ENCODE measurements at places on chromosomes 4 and X.
A peak's percentile ranks its signal among the peaks of the same experiment; 100 is the strongest.

GRCh38 chr4:1522606-1523005 is 116.4 kb upstream of the NKX1-1 start:
- no peak for DNase-seq

DNA sequence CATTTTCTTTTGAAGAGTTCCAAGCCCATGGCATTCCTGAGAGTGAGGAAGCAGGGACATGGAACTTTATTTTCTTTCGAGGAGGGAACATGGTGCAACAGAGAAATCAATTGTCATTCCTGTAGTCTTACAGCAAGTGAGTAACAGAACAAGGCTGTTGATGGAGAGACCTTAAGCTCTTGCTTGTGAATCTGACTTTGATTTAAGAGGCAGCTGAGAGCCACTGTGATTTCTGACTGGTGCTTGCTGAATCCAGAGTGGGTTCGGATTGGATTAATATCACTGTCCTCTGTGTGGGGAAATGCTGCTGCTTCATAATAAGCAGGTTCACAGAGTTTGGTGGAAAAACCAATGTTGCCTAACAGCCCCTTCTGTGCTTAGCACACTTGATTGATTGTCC is 4.7 kb upstream of the ATP1B4 start:
- DNase-seq: peak; percentile 10

DNA sequence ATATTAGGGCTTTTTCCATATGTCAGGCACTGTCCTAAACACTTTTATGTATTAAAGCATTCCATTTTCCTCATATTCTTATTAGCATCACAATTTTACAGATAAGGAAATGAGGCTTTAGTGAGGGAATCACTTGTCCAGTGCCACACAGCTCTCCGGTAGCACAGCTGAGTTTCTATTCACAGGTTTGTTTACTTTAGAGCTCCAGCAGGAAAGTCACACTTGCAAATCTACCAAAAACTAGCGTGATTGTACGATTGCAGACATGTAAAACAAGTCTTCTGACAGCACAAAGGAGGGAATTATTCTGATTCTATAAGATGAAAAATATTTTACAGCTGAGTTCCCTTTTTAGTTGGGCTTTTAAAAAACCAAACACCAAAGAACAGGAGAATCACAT is 472.1 kb downstream of the TMA16 start:
- no peak for DNase-seq

- peak; percentile 5 for DNase-seq
Measured at GRCh38 chr4:109472343-109472761, 38.7 kb downstream of the SEC24B start.

GRCh38 chrX:100926453-100926852 is 2.3 kb downstream of the XKRX start:
- no peak for DNase-seq

GRCh38 chr4:140256941-140257340 is 103.0 kb upstream of the MAML3 start:
- no peak for DNase-seq

GRCh38 chr4:38621028-38621684 is 42.8 kb upstream of the KLF3 start:
- peak; percentile 96 for DNase-seq

GRCh38 chr4:68948044-68948743 is 3.4 kb downstream of the UGT2A3 start:
- no peak for DNase-seq

- DNase-seq: no peak
Measured at GRCh38 chr4:8844976-8845690, 26.5 kb downstream of the HMX1 start.

DNA sequence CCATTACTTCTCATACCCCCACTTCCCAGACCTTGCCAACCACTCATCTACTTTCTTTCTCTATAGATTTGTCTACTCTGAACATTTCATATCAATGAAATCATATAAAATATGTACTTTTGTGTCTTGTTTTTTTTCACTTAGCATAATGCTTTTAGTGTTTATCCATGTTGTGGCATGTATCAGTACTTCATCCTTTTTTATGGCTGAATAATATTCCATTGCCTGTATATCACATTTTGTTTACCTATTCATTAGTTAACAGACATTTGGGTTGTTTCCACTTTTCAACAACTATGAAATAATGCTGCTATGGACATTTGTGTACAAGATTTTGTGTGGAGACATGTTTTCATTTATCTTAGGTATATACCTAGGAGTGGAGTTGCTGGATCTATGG is 324.1 kb downstream of the OPHN1 start:
- DNase-seq: no peak

GRCh38 chr4:24720979-24721378 is 74.4 kb upstream of the SOD3 start:
- DNase-seq: no peak

GRCh38 chr4:6275898-6276806 is 6.5 kb downstream of the WFS1 start:
- no peak for DNase-seq

- DNase-seq: peak; percentile 1
Measured at GRCh38 chrX:31423609-31424189, 351.9 kb upstream of the FTHL17 start.

- DNase-seq: no peak
Measured at GRCh38 chr4:7908668-7909067, 31.0 kb downstream of the AFAP1 start.

- no peak for DNase-seq
Measured at GRCh38 chr4:112098841-112099530, 46.3 kb upstream of the FAM241A start.

GRCh38 chrX:104565791-104566680 is at the start of gene IL1RAPL2:
Gene IL1RAPL2 (plus strand): TSS chrX:104566199.
- DNase-seq: no peak

DNA sequence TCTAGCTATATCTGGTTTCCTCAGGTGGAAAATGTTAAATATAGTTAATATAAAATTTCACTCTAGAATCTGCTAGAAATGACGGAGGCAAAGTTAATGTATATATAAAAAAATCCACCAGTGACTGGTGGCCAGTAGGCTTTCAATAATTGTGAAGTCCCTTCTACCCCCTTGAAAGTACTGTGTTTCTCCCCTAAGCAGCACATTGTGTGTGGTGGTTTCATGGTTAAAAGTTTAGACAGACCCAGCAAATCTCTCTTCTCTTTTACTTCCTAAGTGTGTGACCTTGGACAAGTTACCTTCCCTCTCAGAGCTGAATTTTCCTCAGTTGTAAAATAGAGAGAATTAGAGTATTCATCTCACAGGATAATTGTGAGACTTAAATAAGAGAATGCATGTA is 600 bp upstream of the HEPH start:
- no peak for DNase-seq

DNA sequence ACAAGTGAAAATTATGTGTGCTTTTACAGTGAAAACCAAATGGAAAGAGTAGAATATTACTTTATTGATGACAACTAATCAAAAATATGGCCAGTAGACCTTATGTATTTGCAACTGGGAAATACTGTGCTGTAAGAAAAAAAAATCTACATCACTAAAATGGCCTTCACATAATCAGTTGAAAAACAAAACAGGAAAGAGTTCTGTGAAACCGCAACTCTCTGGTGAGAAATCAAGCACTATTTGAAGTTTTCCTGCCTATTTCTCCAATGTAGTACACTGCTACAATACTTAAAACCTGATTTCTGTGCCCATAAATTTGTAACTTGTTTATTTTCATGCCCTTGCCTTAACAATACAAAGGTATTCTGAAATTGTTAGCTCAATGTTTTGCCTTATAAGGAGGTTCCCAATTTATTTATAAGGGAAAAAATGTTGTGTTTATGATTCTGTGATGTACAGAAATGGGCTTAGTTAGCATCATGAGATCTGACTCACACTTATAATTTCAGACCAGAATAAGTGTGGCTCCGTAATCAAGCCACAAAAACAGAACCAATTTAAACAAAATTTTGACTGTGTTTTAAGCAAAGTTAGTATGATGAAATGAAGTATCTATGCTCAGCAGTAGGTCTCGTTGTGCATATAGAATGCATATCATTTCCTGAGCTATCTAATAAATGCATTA is 147.1 kb downstream of the FAT4 start:
- no peak for DNase-seq

DNA sequence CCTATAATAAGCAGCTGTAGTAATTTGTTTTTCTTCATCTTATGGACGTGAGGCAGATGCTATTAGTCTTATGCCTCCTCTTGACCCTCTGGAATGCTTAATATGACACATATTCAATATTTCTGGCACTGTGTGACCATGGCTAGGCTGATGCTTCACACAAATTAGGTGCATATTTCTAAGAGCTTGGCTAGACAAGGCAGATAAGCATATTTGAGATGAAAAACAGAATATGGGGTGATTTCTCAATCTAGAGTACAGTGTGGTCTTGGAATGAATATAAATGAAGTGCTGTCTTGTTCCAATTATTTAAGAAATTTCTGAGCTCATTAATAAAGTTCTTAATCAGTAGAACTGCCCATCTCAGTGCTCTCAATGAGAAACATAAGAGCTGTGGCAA is 156.2 kb downstream of the NPNT start:
- no peak for DNase-seq

GRCh38 chr4:98430708-98431403 is 169.7 kb downstream of the RAP1GDS1 start:
- no peak for DNase-seq

All from inflammatory macrophage treated with lipopolysaccharide for 4 hours (primary cell).